ENCODE measurements at places on chromosomes 13 and 19. TPM values are rescaled to one million over a fixed set of nuclear protein-coding genes. Genes with fewer than 3 reads are reported as not detected.

DNA sequence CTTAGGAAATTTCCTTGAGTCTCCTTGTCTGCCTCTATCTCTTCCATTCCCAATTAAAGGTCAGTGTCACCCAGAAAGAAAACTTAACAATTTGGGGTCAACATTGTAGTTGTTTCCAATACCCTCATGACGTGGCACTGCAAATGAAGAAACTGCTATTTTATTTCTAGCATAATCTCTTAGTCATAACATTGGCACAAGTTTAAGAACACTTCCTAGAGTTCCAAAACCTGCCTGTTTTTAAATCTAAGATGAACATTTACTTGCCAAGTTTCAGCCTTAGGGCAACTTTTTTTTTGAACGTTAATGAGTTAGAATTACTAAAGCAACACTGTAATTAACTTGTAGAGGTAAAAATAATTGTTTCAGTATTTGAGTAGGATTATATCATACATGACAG, 108.0 kb downstream of the LMO7 start:
- DNase-seq = no peak

- DNase-seq = no peak
These were observed 40.3 kb upstream of the IPO5 start for GRCh38 chr13:97913206-97913605.

The SMARCA4 gene
- 106 TPM for total RNA-seq

The GAPDHS gene
- total RNA-seq = not detected

The VPS36 gene
- total RNA-seq = 24.5 TPM

DNA sequence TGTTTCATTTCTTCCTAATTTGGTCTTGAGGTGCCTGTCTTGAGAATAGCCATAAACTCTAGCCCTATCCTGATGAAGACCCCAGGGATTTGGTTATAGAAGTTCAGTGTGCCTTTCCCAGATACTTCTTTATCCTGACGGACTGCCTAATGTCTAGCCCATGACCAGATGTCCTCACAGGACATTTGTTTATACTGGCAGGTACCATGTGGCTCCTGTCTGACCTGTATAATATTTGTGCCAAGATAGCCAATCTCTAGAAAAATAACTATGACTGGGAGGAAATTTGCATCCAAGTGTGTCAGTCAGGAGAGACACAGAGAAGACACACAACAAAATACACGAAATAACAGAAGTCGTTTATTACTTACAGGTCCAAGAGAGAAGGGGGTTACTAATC, 69.2 kb upstream of the MIR17HG start:
- DNase-seq = no peak

The SIGLECL1 gene
- total RNA-seq = not detected

The CDC37 gene
- total RNA-seq = 526 TPM

The ZSCAN4 gene
- not detected for total RNA-seq

The SYNGR4 gene
- total RNA-seq = not detected

- DNase-seq = no peak
These were observed 39.6 kb downstream of the ZNRF4 start for GRCh38 chr19:5494773-5495172.

The PABPC3 gene
- total RNA-seq = 0.20 TPM

DNA sequence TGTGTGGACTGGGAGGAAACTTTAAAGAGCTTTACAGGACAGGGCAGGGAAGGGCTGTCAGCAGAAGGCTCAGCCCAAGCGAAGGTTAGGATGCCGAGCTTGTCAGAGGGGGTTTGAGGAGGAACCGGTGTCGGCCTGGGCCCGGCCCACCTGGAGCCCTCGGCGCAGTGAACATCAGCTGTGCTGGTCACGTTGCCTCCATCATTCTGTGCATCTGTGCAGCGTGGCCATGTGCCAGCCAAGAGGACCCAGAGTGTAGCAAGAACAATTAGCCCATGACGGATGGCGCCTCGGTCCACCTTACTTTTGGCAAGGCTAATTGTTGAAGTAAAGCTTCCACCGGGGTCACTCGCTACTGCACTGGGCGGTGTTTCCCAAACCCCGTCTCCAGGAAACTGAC, 161.4 kb downstream of the PTPRS start:
- DNase-seq = no peak

GRCh38 chr19:33789344-33789743, 7.3 kb upstream of the KCTD15 start:
- DNase-seq = no peak

DNA sequence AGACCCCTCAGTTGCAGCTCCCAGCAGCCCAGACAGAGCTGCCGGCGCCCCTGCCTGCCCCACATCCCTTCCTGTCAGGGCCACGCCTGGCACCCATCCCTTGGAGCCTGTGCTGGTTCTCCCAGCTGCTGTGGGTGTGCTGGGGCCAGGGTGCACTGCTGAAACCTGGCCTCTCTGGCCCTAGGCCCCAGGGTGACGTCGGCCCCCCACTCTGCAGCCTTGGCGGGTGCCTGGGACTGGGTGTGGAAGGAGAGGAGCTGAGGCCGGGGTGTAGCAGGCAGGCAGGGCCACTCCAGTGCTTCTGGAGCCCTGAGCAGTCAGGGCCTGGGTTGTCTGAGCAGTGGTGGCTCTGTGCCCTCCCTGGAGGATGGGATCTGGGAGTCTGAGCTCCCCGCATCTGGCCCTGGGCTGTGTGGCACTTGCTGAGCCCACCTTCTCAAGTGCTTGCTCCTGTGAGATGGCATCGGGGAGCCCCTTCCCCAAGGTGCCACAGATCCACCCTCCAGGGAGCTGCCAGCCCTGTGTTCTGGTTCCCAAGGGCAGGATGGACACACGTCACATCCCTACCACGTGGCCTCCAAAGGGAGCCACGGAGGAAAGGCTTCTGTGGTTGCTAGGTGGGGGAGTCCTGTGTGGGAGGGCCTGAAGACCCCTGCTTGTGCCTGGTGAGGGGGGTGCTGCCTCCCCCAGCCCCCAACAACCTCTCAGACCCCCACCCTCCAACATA, 5.2 kb downstream of the PLEKHJ1 start:
- DNase-seq = no peak

The SYT3 gene
- not detected for total RNA-seq

The KANK3 gene
- total RNA-seq = not detected

The ZNF568 gene
- 11.3 TPM for total RNA-seq

The PSPN gene
- 2.0 TPM for total RNA-seq

- DNase-seq = peak; percentile 45
These were observed 10.7 kb downstream of the ERCC5 start for GRCh38 chr13:102856557-102856956.

DNA sequence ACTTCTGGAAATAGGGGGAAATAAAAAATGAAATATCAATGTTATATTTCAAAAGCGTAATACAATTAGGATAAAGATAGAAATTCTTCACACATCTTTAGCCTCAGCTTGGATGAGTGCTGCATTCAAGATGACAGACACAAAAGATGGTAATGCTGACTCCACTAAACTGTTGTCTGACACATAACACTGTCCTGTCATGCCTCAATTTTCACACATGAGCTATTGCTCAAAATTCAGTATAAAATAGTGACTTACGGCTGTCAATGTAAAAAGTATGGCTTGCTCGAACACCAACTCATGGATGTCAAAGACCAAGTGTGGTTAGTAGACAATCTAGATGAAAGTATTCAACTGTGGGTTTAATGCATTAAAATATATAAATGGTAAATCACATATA, 94.5 kb downstream of the KLF12 start:
- DNase-seq = no peak

The CEACAM4 gene
- total RNA-seq = not detected

DNA sequence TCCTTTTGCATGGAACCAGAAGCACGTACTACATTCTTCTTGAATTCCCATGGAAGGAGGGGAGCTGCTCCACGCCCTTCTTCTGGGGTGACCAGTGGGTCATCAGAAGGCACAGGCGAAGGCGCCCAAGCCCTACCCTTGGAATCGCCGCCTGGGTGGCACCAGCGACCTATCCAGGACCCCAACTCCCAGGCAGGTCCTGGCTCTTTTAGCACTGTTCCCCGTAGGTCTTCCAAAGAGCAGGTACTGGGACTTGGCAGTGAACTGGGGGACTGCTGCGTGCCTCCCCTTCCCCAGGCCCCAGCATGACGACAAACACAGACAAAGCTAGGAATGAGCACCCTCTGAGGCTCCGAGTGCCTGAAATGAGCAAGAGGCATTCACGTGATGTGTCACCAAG, 45.0 kb downstream of the CEBPG start:
- DNase-seq = no peak

DNA sequence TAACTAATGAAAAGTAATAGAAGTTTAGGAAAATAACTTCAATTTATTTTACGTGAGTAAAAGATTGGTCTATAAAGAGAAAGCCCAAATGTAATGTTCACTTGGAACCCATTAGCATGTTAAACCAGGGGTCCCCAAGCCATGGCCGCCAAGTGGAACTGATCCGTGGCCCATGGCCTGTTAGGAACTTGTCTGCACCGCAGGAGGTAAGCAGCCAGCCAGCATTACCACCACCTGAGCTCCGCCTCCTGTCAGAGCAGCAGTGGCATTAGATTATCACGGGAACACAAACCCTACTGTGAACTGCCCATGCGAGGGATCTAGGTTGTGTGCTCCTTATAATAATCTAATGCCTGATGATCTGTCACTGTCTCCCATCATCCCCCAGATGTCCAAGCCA, 818.7 kb upstream of the GPC6 start:
- DNase-seq = no peak

DNA sequence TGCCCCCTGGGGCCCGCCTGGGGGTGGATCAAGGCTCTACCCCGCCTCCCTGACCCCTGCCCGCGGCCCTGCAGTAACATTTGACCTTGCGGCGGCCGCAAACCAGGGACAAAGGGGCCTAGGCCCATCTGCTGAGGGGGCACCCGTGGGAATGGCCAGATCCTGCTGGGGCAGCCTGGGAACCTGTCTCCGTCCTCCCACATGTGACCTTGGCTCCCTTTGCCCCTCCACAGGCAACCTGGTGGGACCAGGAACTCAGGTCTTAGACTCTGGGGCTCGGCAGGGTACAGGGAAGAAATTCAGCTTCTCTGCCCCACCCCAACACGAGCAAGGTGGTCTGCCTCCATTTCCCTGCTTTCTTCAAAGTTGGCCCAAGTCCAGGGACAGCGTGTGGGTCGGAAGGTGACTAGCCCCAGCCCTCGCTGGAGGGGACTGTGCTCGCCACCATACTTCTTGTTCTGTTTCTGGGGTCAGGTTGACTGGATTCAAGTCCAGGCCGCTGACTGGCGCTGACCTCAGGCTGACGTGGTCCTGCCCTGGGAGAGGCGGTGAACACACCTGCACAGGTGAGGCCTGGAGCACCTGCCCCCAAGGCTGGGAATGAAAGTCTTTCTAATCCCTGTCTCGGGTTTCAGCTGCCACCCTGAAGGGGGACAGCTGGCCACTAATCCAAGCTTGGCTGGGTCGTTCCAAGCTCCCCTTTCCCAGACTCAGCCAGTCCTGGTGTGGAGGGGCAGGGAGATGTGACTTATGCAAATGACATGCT, 2.5 kb upstream of the NR2F6 start:
- no peak for DNase-seq

GRCh38 chr19:14703833-14704232, 14.0 kb downstream of the ZNF333 start:
- DNase-seq = no peak
